ENCODE measurements at places on chromosomes 12 and 14.

DNA sequence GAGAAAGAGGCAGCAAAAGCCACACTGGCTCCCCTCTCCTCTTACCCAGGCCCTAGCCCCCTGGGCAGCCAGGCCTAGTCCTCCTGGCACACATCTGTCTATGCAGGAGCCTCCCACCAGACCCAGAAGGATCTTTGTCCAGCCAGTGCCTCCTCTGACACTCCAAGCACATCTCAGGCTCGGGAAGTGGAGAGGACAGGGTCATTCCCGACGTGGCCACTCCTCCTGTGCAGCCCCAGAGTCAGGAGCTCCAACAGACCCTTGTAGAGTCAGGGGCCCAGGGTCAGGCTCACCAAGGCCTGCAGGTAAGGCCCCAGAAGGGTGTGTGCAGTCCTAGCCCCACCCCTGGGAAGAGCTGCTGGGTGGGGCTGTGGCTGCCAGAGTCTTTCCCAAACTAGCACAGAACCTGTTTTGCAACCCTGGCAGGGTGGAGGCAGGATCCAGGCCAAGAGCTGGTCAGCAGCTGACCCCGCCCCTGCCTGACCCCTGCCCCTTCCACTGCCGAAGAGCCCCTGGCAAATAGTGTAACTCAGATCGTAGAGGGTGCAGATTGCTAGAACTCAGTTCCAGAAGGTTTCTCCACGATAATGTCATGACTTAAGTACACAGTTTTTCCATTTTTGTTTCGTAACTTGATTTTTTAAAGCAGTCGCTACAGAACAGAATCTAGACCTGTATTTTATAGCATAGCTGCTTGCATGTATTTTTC lies 26.6 kb upstream of the PNMA1 start:
- DNase-seq, result no peak

GRCh38 chr12:118150625-118151024 lies 14.7 kb downstream of the PEBP1 start:
- DNase-seq, result no peak

DNA sequence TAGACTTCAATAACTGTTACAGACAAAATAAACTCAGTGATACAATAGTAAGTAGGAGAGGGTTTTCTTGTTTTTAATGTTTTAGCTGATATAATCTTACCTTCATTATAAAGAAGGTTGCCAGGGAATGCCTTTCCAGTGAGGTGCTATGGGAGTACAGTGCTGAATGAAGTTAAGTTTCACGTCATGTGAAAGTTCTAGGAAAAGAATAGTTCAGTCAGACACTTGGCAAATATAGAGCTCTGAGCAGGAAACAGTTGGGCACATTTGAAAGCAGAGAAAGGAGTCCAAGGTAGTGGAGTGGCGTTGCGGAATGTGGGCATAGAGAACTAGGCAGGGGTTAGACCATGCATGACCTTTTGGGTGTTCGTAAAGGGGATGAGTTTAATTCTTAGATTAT lies 88.6 kb upstream of the DCN start:
- DNase-seq, result no peak

GRCh38 chr14:105540811-105541210 lies 14.4 kb downstream of the TMEM121 start:
- no peak for DNase-seq

DNA sequence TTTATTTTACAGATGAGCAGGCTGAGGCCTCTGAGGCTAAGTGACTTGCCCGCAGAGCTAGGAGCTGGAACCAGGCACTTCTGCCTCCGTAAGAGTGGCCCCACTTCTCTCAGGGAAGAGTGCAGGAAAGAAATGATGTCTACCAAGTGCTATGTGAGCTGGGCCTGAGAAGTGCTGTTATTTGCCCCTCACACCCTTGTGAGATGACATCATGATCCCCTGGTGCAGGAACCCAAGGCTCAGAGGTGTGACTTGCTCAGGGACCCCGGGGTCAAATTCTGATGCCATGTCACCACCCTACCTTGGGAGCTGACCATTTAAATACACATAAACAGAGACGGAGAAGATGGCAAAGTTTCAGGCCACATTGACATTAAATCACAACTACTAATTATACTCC lies 63.7 kb upstream of the DDX11 start:
- DNase-seq, result no peak

DNA sequence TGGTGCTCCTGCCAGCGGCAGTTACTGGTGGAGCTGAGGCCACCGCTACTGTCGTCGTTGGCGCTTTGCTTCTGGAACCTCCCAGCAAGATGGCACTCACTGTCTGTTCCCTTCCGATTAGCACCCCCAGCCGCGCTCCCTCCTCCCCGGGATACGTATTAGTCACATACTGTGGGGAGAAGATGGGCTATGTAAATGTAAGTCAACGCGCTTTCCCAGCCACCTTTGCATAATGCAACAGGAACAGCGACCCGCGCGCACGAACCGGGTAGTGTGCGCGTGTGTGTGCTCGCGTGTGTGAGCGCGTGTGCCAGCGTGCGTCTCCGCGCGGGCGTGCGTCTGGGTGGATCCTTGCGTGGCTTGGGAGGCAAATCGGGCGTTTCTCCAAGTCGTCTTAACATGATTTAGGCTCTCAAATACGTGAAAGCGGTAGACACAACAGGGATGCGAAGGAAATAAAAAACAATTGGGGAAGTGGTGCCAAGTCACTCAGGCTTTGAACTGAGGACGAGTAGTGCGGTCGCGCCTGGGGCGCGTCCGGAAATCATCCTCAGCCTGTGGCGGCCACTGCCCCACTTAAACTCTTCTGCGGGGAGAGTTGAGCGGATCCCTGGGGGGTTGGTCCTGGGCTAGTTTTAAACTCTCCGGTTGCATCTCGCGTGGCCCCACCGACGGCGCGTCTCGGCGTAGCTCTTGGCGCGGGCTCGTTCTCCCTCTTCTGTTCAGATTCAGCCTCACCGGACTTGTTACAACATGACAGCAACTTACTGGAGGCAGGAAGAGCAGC lies 1.8 kb downstream of the FLRT2 start:
- peak; percentile 33 for DNase-seq

- no peak for DNase-seq
These were observed 8.5 kb upstream of the AMIGO2 start for GRCh38 chr12:47088021-47088944.

GRCh38 chr14:25394356-25394755 lies 344.4 kb upstream of the STXBP6 start:
- DNase-seq, result no peak

GRCh38 chr12:80590085-80590484 lies 117.3 kb upstream of the MYF6 start:
- DNase-seq, result no peak

DNA sequence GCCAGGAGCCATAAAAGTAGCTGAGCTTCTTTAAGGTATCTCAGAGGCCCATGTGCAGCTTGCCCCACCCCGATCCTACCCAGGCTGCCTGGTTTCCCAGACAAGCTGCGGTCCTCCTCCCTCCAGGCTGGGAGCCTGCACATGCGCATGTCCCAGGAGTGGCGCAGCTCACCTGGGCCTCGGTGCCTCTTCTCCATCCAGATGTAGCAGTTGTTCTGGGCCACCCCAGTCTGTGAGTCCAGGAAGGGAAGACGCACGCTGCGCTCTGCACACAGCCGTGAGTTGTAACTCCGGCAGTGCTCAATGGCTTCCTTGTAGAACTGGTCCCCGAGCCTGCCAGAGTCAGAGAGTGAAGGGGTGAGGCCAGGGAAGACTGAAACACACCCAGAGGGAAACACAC lies 122.3 kb downstream of the DPF3 start:
- DNase-seq, result no peak

DNA sequence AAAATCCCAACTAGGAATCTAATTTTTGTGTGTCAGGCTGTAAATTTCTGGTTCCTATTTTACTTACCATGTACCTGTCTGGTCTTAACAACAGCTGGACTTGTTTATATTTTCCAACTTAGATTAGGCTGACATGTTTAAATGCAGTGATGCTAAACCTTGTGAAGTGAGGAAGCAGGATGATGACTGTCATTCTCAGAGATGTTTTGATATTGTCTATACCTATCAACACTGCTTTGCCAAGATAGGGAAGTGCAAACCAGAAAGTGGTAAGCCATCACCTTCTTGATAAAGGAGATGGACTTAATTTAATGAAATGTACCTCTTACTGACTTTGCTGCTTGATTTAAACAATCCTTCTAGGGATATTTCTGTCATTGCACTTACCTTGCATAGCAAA lies 2.1 kb downstream of the BICD1 start:
- no peak for DNase-seq

DNA sequence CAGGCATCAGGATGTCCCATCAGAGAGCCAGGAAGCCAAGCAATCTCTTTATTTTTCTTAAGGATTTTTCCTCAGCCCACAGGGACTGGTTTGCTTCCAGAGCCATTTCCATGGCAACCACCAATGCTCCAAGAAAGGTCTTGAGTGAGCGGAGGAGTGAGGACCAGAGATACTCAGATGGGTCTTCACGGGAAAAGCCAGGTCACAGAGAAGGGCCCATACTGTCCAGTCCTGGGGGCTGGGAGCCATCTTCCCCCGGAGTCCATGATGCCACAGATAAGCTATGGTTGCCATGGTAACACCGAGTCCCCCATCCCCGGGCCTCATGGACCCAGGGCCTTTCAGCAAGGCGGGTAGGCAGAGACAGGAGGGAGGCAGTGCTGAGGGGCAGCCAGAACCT lies 28.6 kb downstream of the CMKLR1 start:
- no peak for DNase-seq

GRCh38 chr14:90062127-90062794 lies 467 bp downstream of the KCNK13 start:
- DNase-seq, result no peak

GRCh38 chr12:71662849-71663560 lies 643 bp downstream of the ZFC3H1 start:
- DNase-seq, result no peak

DNA sequence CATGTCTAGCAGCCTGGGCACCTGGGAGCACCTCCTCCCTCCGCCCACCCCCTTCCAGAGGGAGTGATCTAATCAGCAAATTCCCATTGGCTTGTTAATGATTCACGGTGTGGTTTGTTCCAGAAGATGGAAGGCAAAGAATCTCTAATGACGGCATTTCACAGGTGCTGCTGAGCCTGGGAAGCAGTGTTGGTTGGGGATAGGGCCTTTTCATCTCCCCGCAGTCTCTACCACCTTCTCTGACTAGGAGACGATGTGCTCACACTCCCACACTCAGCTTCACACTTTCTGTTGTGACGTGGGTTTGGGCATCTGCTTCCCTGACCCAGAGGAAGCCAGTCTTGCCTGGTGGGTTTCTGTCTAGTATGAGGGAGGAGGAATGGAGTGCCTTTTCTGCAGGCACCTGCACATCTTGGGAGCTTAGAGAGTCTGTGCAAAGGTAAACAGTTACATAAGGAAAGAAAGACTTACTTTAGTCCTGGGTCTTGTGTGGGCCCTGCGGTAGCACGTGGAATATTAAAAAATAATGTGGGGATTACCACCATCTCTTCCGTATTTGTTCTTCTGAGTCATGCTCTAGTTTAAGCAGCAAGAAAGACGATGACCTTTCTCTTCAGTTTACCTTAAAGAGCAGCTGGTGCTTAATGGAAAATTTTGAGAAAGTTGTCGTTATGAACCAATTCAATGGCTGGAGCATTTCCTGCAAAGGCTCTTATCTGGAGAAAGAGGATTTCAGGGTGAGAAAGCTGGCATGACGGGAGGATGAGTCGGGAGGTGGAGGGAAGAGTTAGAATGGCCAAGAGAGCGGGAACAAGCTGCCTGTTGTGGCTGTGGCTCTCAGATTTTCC lies 70.6 kb upstream of the ARHGAP5 start:
- no peak for DNase-seq

DNA sequence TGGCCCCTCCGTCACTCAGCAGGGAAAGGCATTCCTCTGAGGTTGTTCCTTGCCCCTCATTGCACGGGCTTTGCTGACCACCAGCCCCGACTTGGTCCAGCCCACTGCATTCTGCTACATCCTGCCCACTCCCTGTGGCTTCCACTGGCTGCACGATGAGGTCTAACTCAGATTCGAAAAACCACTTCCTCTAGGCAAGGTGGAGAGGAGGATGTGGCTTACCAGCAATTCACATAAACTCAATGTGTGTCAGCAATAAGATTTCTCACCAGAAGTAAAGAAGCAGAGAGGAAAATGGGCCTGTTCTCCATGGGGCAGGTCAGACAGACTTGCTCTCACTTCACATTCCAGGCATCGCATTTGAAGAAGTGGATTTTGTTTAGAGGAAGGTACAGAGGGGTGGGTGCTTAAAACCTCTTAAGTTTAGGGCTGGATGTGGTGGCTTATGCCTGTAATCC lies 14.7 kb downstream of the GPR68 start:
- DNase-seq, result no peak

GRCh38 chr12:110742096-110742717 lies 484 bp downstream of the PPP1CC start:
- no peak for DNase-seq

- no peak for DNase-seq
These were observed 32.4 kb downstream of the EPS8 start for GRCh38 chr12:15756822-15757221.

- no peak for DNase-seq
These were observed 35.8 kb downstream of the AKAP6 start for GRCh38 chr14:32364941-32365340.

DNA sequence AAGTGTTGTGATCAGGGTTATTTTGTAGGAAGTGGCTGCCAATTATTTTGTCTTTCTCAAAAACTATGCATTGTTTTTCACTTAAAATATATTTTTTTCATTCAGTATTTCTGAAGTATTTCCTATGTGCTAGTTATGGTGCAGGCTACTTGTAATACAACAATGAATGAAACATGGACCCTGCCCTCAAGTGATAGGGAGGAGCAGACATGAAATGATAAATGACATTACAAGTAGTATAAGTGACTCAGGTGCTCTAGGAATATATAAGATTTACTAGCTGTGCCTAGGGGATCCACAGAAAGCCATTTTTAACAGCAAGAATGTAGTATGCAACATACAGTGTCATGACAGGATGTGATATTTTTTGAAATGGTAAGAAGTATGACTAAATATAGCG lies 65.3 kb downstream of the TTLL5 start:
- DNase-seq, result no peak

DNA sequence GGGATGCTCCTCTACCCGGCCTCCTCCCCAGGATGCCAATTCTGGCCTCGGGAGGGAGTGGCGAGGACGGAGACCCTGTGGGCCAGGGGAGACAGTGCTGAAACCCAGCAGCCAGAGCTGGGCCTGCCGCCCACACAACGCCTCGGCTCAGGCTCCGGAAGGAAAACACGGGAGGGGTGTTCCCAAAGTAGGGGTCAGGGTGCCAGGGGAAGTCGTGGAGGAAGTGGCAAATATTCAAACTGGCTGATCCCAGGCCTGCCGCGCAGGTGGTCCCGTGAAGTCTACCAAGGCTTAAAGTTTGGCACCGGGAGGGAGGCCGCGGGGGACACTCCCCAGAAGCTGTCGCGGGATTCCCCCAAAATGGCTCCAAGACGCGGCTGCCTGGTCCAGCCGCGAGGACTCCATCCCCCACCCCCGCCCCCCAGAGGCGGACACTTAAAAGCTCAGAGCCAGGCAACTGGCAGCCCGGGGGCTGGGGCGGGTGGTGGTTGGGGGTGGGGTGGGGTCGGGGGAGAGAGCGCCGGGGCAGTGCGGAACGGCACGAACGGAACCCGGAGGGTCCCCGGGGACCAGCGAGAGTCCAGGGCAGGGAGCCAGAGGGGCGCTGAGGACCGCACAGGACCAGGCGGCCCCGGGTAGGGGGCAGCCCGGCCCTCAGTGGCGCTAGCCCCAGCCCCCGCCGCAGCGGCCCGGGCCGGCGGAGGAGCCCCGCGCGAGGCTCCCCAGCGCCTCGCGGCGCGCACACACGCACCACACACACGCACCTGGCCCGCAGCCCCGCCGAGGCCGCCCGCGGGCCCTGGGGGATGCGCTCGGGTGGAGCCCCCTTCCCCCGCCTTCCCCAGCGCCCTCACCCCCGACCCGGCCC lies 20.0 kb downstream of the BEGAIN start:
- no peak for DNase-seq

Data from NCI-H187 treated with DMSO at 0.1 percent for 48 hours (cell line).